ENCODE measurements at places on chromosomes 2 and 18. TPM values are rescaled to one million over a fixed set of nuclear protein-coding genes. Genes with fewer than 3 reads are reported as not detected.

DNA sequence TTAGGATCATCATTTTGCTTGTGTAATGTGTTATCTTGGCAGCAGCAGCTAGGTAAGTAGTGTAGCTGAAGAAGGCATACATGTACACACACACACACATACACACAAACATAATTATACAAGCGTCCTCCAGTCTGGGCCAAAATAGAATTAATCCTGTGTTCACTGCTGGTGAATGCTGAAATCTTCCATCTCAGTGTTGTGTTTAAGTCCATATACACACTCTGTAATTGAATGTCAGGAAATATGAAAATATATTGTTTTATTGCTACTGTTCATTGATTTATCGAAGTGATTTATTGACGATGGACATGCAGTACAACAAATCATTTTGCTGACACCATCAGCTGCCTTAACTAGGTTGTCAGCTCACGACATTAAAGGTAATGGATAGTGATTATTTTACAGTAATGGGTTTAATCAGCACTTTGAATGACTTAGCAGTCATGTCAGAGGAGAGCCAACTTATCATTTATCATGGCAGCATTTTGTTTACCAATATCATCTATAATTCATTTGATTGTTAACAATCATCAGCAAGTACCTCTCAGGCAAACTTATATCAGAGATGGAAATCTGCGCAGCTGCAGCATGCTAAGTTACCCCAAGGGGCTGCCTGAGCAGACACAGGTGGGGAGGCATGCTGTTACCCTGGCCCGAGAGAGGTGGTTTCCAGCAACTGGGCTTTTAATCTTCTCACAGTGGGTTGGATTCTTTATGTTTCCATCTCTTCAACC is 83.7 kb upstream of the FSHR start:
- DNase-seq, result no peak

GRCh38 chr2:71800851-71801250 is 346.8 kb downstream of the CYP26B1 start:
- no peak for DNase-seq

The NEURL3 gene
- not detected for total RNA-seq

The KCNG2 gene
- not detected for total RNA-seq

- DNase-seq, result no peak
These were observed 115.1 kb upstream of the GPC1 start for GRCh38 chr2:240320204-240320993.

- DNase-seq, result no peak
These were observed 54.1 kb upstream of the EPB41L5 start for GRCh38 chr2:119958670-119959268.

DNA sequence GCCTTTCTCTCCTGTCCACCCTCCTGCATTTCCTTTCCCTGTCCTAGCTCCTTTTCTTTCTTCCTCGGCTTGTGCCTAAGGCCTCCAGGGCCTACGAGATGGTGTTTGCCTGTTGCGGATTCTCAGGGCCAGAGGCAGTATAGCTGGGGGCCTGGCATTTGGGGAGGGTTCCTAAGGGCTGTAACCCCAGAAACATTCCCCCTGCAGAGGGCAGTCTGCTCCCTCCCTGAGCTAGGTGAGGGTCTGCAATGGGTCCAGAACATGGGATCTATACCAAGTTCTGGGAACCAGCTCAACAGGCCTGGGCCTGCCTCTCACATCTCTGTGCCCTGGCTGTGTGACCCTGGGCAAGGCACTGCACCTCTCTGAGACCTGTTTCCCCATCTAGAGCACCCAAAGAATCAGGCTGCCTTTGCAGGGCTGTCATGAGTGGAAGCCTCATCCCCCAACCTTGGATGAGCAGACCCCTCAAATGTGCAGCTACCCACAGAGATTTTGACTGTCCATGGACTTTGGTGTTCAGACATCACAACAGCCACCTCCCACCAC is 97.5 kb downstream of the GLI2 start:
- no peak for DNase-seq
